ENCODE measurements at places on chromosomes 2 and 18.

DNA sequence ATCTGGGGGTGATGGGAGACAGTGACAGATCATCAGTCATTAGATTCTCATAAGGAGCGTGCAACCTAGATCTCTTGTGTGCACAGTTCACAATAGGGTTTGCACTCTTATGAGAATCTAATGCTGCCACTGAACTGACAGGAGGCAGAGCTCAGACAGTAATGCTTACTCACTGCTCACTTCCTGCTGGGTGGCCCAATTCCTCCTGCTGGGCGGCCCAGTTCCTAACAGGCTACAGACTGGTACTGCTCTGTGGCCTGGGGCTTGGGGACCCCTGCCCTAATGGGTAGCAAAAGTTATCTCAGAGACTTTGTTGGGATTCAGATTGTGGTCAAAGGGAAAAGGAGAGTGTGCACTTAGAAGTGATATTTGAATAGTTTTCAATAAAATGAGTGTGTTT, 840.1 kb upstream of the ID2 start:
- DNase-seq = no peak

GRCh38 chr18:8610459-8610851, 1.2 kb downstream of the RAB12 start:
- peak; percentile 59 for DNase-seq

DNA sequence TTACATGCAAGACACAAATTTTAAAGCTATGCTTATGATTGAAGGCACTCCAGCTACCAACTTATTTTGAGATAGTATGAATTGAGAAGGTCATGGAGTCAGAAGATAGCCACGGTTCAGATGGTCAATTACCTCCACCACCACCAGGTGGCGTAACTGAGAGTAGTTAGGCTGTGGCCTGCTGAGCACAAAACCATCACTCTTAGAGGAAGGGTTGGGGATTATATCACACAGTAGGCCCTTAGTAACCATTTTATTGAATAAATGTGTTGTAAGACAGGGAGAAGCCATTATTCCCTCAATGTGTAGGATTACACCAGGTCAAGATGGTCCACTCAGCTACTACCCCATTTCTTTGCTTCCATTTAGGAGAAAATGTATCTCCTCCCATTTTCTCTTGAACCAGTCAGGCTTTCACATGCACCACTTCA, 18.8 kb downstream of the KLHL41 start:
- peak; percentile 54 for DNase-seq

DNA sequence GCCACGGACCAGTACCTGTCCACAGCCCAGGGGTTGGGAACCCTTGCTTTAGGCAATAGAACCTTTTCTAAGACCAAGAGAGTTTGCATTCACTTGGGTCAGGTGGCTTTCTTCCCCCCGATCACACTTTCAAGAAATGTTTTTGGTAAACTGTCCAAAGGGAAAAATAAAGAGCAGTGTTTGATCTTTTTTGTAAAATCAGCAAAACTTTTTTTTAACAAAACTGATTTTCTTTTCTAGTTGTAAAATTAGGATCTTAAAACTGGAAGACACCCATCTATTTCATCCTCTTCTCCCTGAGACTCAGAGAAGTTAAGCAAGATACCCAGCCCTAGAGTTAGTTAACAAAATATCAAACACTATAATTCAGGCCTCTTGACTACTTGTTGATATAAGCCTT, 6.1 kb upstream of the SESTD1 start:
- DNase-seq = no peak

- no peak for DNase-seq
Measured at GRCh38 chr2:122692400-122693083, 937.1 kb downstream of the TSN start.

DNA sequence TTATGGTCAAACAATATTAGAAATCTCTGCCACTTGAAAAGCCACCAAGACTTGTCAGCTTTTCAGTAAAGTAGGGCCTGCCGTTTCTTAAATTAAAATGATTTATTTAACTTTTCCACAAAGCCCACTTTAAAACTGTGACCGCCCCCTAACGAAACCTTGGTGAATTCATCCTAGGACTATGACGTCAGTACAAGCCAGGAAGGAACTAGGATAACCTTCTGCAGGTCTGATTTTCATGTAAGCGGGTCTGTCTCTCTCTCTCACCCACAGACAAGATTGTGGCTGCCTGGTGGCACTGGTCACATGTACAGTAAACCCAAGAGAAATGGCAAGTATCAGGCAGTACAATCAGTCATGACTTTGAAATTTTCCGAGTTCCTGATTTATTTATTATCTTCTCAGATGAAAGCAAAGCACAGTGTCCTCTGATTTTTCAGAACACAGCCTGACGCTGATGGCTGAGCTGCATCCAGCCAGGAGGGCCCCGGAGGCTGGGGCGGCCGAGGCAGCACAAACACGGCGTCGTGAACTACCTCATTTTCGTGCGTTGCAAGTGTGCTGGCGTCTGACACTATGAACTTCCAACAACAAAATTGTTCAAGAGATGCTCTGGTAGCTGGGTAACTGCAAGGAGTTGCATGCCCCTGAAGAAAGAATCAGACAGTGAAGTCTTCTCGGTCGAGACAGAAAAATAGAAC, 18.9 kb downstream of the SALL3 start:
- no peak for DNase-seq
